Stimulated activated CD8-positive, alpha-beta memory T cell treated with anti-CD3 and anti-CD28 coated beads, Interleukin-15, amount 100 ng/mL, for 4 hours (primary cell): ENCODE measurements at places on chromosomes 12 and 14.

DNA sequence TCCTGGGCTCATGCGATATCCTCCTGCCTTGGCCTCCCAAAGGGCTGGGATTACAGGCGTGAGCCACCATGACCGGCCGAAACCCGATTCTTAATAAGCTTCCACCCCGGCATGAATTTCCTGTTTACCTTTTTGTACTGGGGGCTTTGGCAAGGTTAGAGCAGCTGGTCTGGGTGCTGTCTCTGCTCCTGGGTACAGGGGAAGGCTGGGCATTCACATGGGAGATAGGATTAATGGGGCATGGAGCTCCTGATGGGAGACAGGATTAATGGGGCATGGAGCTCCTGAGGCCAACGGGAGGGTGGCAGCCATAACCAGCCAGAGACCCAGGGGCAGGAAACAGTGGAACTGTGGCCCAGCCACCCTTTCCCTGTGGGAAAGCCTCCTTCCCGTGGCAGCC, 69.5 kb upstream of the DICER1 start:
- no peak for DNase-seq

DNA sequence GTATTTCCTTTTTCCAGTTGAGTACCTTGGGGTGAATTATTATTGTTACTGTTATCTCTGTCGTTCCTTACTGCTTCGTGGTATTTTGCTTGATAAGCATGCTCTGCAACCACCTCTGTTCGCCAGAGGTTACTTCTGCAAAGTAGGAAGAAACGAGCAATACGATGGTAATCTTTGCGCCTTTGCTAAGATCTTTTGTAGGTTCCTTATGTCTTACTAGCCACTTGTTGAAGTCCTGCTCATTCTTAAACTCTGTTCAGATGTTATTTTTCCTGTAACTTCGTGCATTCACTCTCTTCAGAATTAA, 729 bp upstream of the M6PR start:
- no peak for DNase-seq

DNA sequence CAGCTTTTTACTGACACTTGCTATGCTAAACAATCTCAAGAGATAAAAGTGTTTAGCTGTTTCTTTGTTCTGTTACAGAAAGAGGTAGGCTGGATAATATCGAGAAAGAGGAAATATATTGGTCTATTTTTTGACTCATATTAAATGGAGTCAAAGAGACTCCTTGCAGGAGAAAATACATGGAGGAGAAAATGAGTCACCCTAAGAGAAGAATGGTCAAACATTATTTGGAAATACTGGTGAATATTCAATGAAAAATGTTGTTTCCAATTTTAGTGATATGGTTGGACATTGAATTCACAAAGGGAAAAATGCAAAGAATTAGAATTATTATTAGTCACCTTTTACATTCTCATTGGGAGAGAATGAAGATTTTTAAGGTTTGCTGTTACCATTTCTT, 3.2 kb downstream of the KCNJ8 start:
- DNase-seq, result no peak

DNA sequence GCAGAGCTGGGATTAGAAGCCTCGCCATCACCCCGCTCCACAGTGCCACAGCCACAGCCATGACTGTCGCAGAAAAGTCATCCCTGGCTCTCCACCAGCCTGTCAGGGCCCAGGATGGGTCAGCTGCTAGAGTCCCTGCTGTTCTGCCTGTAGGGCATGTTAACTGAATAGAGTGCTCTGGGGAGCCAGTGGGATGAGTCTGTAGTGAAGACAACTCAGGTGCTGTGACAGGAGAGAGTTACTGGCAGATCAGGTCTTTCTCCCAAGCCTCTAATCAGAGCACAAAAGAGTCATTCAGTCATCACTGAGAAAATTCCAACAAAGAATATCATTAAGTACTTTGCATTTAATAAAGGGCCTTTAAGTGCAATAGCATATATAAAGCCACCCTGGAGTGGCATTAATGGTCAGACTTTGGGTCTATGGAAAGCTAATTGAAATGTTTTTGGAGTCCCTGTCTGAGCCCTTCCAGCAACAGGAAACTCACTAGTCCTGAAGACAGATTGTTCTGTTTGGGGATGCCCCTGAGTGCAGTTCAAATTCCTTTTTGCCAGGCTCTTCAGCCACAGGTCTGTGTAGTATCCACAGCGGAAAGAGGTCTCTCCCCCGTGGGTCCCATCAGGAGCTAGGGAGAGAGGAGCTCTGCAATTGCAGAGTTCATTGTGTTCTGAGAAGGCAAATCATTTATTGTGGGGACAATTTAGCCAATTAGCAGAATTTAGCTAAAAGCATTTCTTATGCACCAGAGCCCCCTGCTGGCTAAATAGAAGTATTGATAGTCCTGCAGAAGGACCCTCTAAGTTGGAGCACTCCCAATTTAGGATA, 45.2 kb upstream of the C14orf132 start:
- DNase-seq, result no peak

DNA sequence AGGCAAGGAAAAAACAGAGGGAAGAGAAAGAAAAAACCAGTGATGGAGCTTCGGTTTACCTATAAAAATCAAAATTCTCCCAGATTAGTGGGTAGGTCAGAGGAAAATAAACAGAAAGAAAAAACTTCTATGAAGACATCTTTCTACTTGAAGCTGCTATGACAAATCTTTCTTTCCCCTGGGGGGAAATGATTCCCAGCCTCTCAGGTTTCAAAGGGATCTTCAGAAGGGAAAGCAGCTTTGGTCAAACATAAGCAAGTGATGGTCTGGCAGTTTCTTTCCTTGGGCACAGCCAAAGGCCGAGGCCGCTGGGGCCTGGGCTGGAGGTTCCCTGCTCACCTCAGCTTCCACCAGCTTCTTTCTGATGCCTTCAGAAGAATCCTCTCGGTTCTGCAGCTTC, 104.5 kb downstream of the PRKAB1 start:
- DNase-seq, result no peak

GRCh38 chr14:90136904-90137303, 75.1 kb downstream of the KCNK13 start:
- no peak for DNase-seq

- no peak for DNase-seq
Observed at GRCh38 chr12:115489253-115489652, 788.2 kb downstream of the MED13L start.

- DNase-seq, result no peak
Observed at GRCh38 chr12:83823386-83824045, 1089.1 kb downstream of the SLC6A15 start.

GRCh38 chr12:68572661-68573060, 38.0 kb upstream of the RAP1B start:
- no peak for DNase-seq

DNA sequence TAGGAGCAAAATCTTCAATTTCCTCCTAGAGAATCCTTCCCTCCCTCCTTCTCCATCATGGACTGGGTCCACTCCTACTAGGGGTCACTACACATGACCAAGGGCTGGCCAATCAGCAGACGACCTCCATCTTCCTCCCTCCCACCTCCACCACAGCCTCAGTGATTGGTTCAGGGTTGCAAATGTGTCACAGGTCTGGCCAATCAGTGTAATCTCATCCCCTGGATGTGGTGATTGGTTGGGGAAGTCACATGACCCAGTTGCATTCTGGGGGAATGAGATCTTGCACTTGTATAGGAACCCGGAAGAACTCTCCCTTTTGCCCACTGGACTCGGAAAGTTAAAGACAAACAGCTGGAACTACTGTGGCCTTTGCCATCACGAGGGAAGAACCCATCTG, 169.2 kb downstream of the PIWIL1 start:
- no peak for DNase-seq

- DNase-seq, result no peak
Observed at GRCh38 chr12:12563290-12563928, 746 bp upstream of the DUSP16 start.

- no peak for DNase-seq
Observed at GRCh38 chr14:76564471-76565422, 188.8 kb downstream of the ESRRB start.

DNA sequence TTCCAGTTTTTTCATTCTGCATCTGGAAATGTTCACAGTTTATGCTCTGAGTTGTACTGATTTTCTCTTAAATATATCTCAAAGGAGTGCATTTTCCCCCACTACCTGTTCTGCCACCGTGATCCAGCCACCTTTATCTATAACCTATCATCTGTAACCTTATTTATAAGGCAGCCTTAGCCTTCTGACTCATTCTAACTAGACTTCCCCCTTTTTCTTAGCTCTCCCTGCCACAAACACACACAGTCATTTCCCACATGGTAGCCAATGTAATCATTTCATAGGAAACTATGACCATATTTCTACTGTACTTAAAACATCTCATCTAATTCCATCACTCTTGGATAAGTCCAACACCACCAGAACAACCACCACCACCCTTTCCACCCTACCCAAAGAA, 10.8 kb upstream of the GYS2 start:
- DNase-seq, result no peak

- DNase-seq, result no peak
Observed at GRCh38 chr12:115341442-115341841, 657.5 kb upstream of the TBX3 start.

GRCh38 chr12:43893670-43894069, 57.8 kb downstream of the TMEM117 start:
- DNase-seq, result no peak

DNA sequence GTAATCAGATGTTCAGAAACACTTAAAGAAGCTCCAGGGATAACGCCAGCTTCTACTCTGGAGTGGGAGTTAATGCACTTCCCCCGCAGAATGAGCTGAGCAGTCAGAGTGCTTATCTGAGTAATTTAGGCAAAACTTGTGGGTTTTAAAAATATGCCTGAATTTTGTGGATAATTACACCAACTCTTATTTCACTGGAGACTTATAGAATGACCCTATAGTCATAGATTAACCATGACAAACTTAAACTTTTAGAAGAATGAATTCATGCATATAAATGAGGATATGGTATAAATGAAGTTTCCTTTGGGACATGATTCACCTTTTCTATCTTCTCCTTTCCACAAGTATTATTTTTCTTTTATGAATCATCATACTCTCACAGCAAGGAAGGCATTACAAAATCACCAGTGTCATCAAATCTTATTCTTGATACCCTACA, 241.1 kb upstream of the FBXO33 start:
- DNase-seq, result no peak

GRCh38 chr14:100075681-100076080, 10.5 kb downstream of the EVL start:
- DNase-seq, result no peak

- no peak for DNase-seq
Observed at GRCh38 chr12:128551266-128551665, 272.5 kb downstream of the SLC15A4 start.

DNA sequence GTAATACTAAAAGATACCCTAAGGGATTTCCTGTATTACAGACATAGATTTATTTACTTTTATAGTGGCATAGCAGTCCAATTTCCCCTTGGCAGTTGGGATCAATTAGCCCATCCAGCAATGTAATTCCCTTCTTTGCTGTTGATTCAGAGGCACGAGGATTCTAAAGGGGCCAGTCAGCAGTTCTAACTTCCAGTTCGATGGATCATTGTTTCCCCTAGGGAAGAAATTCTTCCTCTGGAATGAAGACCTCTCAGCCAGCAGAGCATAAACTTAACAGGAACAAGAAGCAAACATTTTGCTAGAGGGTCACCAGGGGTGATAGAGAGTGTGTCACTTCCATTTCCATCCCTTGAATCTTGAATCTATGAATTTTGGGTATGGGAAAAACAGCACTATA, 395.7 kb upstream of the NOVA1 start:
- DNase-seq, result no peak

DNA sequence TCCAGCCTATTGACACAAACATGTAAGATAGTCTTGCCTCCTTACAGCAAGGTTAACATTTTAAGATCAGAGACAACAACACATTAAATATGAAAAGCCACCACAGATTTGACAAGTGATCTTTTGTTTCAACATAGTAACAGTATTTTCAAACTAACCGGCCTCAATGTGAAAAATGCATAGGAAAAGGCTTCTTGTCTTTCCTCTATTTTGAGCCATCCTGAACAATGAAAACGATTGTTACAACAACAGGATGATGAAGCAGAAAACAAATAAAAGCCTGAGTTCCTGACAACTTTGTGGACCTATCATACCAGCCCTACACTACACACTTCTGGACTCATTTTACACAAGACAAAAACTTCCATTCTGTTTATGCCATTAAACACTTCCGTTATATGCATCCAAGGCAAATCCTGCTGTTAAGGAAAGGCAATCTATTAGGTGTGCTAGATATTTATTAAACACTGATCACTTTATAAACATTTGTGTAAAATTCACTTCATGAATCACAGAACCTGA, 37.3 kb downstream of the BAZ1A start:
- DNase-seq, result no peak

DNA sequence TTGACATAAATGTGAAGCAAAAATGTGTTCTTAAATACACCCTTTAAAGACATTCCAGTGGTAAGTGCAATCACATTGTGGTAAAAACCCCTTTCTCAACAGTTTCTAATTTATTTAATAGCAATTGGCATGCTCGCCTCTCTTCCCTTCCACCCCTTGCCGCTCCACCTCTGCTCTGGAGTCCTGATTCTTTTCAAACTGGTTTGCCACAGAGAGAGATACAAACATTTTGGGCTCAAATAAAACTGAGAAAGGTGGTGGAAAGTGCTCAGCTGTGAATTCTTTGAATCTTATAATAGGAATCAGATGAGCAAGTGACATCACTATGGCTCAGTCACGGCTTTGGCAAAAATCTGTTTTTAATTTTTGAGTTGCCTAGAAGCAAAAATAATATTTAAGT, 993.9 kb downstream of the GALC start:
- no peak for DNase-seq

DNA sequence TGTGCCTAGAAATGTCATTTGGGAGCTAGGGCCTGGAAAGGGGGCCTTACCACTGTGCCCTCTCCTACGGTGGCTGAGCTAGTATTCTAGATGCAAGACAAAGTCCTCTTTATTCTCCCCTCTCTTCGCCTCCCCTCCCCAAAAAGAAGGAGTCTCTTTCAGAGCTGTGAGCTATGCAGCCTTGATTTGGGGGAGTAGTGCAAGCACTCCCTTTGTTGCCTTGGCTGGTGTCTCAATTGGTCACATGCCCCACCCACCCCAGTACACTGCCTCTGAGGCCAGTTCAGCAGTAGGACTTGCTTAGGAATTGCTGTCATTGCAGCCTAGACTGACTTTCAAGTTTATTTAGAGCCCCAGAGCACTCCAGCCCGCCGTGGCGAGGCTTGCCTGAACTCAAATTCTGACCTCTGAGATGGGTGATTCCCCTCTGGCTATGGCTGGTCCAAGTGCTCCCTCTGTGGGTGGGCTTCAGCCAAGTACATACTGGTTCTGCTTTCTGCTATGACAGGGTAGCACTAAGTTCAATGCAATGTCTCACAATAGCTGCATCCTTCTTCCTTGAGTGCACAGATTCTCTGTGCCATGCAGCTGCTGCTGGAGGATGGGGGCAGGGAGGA, 37.0 kb upstream of the FBXO33 start:
- DNase-seq, result no peak

DNA sequence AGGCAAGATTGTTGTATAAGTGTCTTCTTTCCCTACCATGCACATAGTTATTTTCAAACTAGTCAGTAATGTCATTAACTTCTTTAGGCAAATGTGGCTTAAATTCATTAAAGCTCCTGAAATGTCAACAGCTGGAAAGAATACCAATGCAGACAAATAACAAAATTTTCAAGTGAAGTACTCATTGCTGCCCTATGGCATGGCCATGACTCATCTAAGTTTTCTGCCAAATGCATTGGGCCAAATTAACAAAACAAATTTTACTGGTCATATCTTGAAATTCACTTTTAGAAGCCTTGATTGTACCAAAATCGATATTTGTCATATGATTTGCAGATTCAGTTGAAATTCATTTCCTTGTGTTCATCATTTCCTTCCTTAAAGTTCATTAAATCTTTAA, 915.9 kb downstream of the SLC6A15 start:
- DNase-seq, result no peak

GRCh38 chr12:110750784-110751461, 8.2 kb upstream of the PPP1CC start:
- no peak for DNase-seq
